Retinal pigment epithelial cell (primary cell): ENCODE measurements at places on chromosomes 2 and 18.
A peak's percentile ranks its signal among the peaks of the same experiment; 100 is the strongest.

GRCh38 chr2:176085861-176086771 lies 2.4 kb upstream of the EVX2 start:
- DNase-seq: no peak

- no peak for DNase-seq
Observed at GRCh38 chr2:6927186-6927585, 10.0 kb downstream of the RNF144A start.

DNA sequence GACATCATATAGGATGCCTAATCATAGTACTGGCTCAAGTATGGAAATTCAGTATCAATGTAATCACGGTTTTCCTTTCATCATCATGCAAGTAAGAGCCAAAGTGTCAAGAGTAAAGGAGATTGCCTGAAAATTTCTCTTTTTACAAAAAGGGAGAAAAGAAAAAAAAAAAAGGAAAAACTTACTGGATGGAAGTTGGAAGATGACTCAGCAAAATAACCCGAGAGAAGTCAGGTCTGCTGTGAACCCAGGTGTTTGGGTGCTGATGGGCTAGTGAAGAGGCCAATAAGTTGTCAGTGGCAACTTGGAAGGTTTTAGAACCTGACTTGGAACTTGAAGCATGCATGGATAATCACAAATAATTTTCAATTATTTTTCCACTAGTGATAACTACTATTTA lies 441.9 kb upstream of the SLC14A2 start:
- no peak for DNase-seq

GRCh38 chr2:130824492-130825061 lies 12.1 kb upstream of the ARHGEF4 start:
- DNase-seq: peak; percentile 88

DNA sequence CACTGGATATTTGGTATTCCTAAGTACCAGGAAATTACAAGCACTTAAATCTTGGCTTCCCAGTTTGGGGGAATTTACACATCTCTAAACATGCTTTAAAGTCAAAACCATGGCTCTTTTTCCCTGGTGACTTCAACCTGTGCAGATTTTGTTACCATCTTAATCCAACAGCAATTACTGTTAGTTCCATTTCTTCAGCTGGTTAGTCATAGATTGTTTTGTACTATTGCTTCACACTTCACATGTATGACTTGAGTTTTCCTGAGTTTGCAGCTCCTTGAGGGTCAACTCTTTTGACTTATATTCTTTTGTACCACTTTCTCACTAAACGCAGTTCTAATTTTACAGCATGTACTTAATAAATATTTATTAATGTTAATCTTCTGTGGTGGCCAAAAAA lies 203.4 kb upstream of the RND3 start:
- DNase-seq: peak; percentile 40

GRCh38 chr2:180742801-180743200 lies 237.6 kb upstream of the UBE2E3 start:
- DNase-seq: no peak

GRCh38 chr2:232689152-232689910 lies 7.8 kb upstream of the GIGYF2 start:
- DNase-seq: peak; percentile 36

DNA sequence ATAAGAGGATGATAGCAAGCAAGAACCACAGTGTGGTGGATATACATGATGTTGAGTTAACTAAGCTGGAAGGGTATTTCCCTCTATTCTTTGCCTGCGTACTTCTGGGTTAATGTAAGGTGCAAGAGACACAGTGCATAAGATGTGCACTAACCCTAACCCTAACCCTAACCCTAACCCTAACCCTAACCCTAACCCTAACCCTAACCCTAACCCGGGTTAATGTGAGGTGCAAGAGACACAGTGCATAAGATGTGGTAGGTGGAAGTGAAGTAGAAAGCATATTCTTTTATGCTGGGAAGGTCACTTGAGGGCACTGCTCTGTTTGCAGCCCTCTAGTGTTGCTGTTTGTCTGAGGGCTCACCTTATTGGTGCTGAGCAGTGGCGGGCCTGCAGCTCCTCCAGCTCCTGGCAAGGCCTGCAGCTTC lies 181.5 kb upstream of the ITGA4 start:
- DNase-seq: no peak
